Activated CD4-positive, alpha-beta T cell treated with anti-CD3 and anti-CD28 coated beads, Interleukin-2, amount 10 ng/mL, durations not matched to agents 7 days and 5 days (primary cell): ENCODE measurements at places on chromosomes 11 and 22. TPM values are rescaled to one million over a fixed set of nuclear protein-coding genes. Genes with fewer than 3 reads are reported as not detected.

GRCh38 chr11:32152216-32152615, 61.3 kb downstream of the RCN1 start:
- DNase-seq: no peak
- H3K27me3 ChIP-seq: peaks cover 19% of the 10 kb centered on the region
- no peak overlapping the region for H3K4me3 ChIP-seq
- no peak overlapping the region for H3K27ac ChIP-seq
- H3K4me1 ChIP-seq: no peaks in the 10 kb centered on the region
- no peaks in the 10 kb centered on the region for H3K36me3 ChIP-seq

DNA sequence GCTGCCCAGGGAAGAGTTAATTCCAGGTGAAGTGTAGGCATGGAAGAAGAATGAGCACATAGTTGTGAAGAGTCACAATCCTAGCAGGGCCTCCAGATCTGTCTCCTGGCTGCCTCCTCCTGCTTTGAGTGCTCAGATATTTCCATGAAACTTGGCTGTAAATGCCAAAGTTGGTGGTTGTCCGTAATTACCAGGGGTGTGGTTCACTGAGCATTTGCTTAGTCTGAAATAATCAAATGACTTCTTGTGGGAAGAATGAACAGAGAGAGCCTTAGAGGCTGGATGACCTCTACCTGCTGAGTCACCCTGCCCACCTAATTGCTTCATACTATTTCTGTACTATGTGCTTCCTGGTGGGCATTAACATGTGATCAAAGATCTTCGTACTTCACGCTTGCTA, 50.9 kb downstream of the APIP start:
- H3K36me3 ChIP-seq: no peaks in the 10 kb centered on the region
- H3K4me3 ChIP-seq: no peak overlapping the region
- H3K27me3 ChIP-seq: no peaks in the 10 kb centered on the region
- DNase-seq: no peak
- H3K4me1 ChIP-seq: no peaks in the 10 kb centered on the region

DNA sequence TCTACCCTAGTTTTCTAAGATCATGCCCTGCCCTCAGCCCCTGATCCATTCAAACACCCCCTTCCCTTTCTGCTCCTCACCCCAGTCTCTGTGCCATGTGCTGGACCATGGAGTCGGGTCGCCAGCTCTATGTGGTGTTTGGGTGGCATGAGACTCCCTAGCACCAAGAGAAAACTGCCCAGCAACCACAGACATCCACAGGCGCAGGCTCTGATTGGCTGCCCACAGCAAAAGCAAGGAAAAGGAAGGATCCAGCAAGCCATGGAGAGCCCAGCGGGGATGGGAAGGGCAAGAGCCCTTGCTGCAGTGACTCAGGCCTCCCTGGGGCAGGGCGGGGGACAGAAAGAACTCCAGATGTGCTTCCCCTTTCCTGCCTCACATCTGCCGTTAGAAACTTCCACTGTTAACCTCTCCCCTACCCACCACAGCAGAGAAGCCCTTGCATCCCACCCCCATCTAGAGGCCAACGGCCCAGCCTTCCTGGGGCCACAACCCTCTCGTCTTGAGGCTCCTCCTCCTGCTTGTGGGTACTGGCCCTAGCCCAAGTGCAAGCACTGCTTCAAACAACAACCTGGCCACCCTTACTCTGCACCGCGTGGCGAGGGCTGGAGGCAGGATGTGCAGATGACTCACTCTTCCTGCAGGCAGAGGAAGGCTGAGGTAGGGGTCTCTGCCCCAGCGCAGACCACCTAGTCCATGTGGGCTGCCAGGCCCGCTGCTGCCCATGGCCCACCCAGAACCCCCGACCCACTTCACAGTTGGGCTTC, 9.7 kb upstream of the AHNAK start:
- H3K4me1 ChIP-seq: peaks cover 95% of the 10 kb centered on the region
- peak overlapping the region; percentile 99 for H3K27ac ChIP-seq
- DNase-seq: peak; percentile 92
- peak overlapping the region; percentile 75 for H3K4me3 ChIP-seq
- no peaks in the 10 kb centered on the region for H3K27me3 ChIP-seq
- peaks cover 31% of the 10 kb centered on the region for H3K36me3 ChIP-seq

GRCh38 chr11:86740628-86741483, 59.5 kb upstream of the PRSS23 start:
- no peak overlapping the region for H3K4me3 ChIP-seq
- peaks cover 2% of the 10 kb centered on the region for H3K4me1 ChIP-seq

DNA sequence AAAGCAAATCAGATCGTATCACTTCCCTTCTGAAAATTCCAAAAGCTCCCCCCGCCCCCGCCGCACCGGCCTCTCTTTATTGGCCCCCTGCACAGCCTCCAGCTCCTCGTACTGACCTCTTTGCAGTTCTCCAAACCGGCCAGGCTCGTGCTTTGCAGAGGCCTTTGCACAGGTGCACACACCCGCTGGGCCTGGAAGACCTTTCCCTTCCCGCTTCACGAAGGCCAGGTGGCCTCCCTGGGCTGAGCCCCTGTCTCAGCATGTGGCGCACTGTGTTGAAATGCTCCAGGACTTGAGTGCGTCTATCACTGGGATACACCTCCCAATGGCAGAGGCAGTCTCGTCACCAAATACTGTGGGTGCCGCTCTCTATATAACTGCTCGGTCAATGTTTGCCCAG, 13.2 kb upstream of the ADA2 start:
- no peak for DNase-seq
- no peaks in the 10 kb centered on the region for H3K27me3 ChIP-seq
- H3K27ac ChIP-seq: no peak overlapping the region
- H3K4me1 ChIP-seq: peaks cover 15% of the 10 kb centered on the region
- no peaks in the 10 kb centered on the region for H3K36me3 ChIP-seq

DNA sequence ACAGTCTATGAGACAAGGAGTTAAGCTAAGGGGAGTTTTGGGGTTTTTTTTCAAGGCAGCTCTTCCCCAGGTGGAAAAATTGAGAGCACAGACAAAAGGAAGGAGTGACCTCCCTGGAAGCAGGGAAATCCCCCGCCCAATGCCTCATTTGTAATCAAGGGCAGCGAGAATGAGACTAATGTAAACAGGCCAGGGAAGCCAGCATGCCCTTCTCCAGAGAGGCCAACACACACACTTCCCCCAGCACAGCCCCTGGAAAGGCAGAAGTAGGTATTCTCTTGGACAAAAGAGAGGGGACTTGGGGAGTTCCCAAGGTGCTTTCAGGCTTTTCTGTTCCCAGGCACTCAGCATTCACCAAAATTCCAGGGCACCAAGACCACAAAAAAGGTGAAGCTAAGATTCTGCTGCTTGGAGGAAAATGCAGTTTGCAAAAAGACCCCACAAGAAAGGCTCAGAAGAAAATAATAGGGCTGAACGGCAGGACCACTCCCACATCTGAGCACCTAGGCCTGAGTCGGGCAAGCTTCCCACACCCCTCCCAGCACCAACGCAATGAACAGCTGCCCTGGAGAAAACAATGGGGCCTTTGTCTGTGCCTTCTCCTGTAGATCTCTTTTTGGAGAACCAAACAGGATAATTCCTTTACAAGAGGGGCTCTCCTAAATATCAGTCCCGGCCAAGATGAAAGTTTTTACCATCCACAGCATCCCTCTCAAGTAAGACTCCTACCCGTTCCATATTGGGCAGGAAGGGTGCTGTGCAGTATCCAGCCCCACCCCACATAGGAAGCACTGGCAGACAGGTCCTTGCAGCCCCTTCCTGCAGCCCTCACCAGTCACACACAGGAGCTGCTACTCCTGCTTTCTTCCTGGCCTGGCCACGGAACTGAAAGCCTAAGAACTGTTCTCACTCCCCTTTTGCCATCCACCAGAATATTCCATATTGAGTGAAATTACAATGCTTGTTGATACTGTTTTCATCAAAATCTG, 70.7 kb upstream of the AKIP1 start:
- peaks cover 2% of the 10 kb centered on the region for H3K4me1 ChIP-seq
- DNase-seq: no peak
- H3K27me3 ChIP-seq: peaks cover 5% of the 10 kb centered on the region
- no peak overlapping the region for H3K27ac ChIP-seq

DNA sequence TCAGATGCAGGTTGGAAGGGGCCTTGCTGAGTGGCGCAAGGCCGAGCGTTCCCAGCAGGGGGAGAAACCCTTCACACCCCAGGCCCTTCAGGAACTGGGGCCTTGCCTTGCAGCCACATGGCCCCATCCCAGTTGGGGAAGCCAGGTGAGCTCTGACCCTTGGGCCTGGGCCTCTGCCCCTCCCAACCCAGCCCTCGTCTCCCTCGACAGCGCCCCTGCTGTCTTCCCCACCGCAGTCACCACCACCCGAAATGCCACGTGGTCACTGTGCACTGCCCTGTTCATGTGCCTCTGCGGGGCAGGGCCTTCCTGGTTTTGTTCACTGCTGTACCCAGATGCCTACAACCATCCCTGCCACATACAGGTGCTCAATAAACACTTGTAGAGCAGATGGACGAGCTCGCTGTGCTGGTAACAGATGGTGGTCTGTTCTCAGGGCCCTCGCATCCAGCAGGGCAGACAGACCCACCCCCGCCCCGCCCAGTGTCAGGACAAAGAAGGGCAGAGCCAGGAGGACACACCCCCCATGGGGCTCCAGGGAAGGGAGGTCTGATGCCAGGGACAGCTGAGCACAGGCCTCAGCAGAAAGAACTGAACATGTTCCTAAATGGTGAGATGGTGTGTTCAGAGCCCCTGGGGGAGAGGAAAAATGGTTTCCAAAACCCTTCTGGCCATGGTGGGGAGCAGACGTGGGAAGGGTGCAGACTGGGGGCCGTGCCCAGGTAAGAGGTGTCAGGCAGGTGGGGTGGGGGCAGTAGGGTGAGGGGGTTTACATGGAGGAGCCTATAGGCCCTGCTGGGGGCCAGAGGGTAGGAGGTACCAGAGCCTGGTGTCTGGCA, 3.7 kb downstream of the POLR2L start:
- H3K27me3 ChIP-seq: peaks cover 5% of the 10 kb centered on the region
- H3K4me1 ChIP-seq: peaks cover 26% of the 10 kb centered on the region
- peaks cover 5% of the 10 kb centered on the region for H3K36me3 ChIP-seq
- no peak overlapping the region for H3K27ac ChIP-seq

- H3K4me3 ChIP-seq: no peak overlapping the region
- no peaks in the 10 kb centered on the region for H3K27me3 ChIP-seq
- H3K27ac ChIP-seq: peak overlapping the region; percentile 41
- no peak for DNase-seq
These were observed 21.0 kb upstream of the UBASH3B start for GRCh38 chr11:122634501-122634900.

CRACR2B gene
- total RNA-seq: 8.1 TPM

OSBPL5 gene
- 9.6 TPM for total RNA-seq

MRGPRE gene
- not detected for total RNA-seq

IGHMBP2 gene
- 28.3 TPM for total RNA-seq

FIBIN gene
- not detected for total RNA-seq

MMP13 gene
- total RNA-seq: not detected

GPR83 gene
- 0.05 TPM for total RNA-seq
